Activated CD4-positive, alpha-beta T cell treated with anti-CD3 and anti-CD28 coated beads for 24 hours (primary cell): ENCODE measurements at places on chromosomes 1 and 21.

- DNase-seq, result no peak
These were observed 35.3 kb upstream of the CLIC4 start for GRCh38 chr1:24709791-24710441.

DNA sequence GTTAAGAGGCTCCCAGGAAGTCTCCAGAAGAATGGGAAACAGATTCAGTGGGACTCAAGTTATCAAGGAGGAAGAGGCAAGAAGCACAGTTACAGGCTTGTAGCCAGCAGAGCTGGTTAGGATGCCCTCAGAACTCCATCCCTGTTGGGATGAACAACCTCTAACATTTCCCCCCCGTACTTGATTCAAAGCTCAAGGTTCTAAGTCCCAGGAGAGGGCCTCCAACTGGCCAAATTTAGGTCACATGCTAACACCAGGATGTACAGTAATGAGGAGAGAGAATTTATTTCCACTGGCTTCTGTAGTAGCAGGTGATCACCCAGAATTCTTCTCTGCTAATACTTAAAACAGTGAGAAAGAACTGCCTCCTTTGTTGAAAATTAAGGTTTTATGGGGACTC lies 22.3 kb upstream of the HSPA13 start:
- DNase-seq, result no peak

GRCh38 chr1:109225308-109225707 lies 11.6 kb downstream of the SARS1 start:
- no peak for DNase-seq

GRCh38 chr1:157517016-157517415 lies 35.3 kb downstream of the FCRL5 start:
- no peak for DNase-seq

DNA sequence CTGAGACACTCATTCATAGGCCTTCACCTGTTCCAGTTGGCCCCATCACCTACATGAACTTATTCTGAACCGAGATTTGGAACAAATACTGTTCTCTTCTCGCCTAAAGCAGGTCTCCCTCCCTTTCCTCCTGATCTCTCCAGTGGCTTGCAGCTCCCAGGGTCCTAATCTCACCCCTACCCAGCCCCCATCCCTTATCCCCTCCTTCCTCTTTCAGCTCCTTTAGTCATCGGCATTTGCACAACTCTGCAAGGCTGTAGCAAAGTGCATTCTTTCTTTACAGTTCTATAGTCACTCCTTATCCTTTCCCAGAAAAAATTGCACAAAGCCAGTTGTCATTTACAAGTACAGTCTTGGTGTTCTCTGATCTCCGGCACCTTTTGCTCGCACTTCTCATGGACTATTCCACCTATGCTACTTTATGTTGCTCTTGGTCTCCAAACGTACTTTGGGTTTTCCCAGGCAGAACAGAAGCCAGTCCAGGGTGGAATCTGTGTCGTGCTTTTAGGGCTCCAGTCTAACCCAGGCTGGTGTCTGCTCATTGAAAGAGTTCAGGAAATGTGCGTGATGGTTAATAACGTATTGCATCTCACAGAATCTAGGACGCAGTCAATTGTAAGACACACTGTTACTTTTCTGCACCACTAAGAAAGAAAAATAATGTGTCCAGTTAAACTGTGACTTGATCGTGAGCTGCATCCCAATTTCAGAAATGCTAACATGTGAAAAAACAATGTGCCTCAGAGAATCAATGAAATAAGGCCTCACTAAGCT lies 965 bp downstream of the ABCA4 start:
- DNase-seq, result no peak

DNA sequence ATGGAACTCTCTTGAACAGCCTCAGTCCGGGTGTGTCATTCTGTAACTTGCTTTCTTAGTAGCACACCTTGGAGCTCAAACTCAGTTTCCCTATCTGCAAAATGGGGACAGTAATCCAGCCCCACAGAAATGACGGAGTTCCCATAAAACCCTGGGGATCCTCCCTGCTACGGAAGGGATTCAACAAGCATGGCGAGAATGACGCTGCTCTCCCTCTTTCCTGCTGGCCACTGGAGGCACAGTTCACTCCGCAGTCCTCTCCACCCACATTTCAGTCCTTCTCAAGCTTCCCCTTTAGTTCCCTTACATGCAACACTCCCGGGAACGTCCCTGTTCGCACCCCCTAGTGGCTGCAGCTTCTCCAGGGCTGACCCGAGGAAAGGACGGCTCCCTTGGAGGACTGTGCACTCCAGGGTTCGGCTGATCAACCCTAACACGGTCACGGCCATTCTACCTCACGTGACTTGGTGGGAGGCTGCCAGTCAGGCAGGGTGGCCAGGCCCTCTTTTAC lies 20.6 kb downstream of the RUNX3 start:
- no peak for DNase-seq

GRCh38 chr1:47478090-47478489 lies 40.2 kb downstream of the FOXD2 start:
- no peak for DNase-seq

GRCh38 chr1:4004635-4005430 lies 104.8 kb upstream of the C1orf174 start:
- DNase-seq, result no peak

DNA sequence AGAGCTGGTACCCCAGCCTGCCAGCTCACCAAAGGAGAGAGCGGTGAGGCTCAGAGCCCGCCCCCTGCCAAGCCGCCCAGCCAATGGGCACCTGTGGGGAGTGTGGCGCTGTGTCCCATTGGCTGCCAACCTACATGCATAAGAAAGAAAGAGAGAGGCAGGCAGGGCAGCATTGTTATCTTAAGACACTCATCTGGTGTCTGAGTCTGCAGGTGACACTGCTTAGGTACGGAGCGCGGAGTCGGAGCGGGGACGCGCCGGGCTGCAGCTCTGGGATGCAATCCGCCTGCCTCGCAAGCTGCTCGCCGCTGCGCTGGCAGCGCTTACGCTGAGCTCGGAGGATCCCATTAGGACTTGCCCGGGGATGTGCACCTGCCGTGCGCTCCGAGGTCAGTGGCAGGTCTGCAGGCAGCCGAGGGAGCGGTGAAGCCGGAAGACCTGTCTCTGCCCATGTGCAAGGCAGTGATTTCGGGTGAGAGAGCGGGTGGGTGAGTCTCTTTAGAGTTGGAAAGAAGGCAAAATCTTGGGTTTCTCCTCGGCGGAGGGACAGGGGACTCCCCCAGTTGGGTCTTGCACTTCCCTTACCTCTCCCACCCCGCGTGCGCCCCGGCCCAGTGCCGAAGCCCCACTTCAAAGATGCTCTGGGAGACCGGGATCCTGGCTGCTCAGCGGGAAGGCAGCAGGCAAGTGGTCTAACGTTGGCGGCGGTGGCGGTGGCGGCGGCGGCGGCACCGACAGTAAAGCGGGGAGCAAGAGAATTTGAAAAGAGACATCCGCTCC lies at the start of gene BRINP2:
Gene BRINP2 (plus strand): TSS at position 203 of the 780 bp plus-strand sequence. CDS start 58,919 bp downstream, outside the sequence.
- no peak for DNase-seq

GRCh38 chr1:218164930-218165700 lies 120.0 kb upstream of the RRP15 start:
- no peak for DNase-seq

- DNase-seq, result no peak
These were observed 42.9 kb downstream of the STYXL2 start for GRCh38 chr1:167136806-167137205.

- no peak for DNase-seq
These were observed 331.8 kb downstream of the NEGR1 start for GRCh38 chr1:71950579-71950978.
